ENCODE measurements at places on chromosomes 2 and 18.

DNA sequence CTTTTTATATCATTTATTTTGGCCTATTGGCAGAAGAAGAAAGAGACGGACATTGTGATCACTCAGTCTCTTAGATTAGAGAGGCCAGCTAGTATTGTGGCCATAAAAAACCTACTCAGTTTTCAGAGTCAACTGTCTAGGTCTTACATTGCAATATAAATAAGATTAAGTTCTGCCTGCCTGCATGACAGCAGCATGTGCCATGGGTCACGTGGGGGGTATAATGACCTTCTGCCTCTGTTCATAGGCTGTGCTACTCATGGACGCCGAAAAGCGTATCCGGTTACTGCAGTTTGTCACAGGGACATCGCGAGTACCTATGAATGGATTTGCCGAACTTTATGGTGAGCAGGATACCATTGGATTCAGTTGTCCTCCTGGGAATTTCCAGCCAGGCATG, 238.5 kb downstream of the ALPK2 start:
- no peak for DNase-seq

DNA sequence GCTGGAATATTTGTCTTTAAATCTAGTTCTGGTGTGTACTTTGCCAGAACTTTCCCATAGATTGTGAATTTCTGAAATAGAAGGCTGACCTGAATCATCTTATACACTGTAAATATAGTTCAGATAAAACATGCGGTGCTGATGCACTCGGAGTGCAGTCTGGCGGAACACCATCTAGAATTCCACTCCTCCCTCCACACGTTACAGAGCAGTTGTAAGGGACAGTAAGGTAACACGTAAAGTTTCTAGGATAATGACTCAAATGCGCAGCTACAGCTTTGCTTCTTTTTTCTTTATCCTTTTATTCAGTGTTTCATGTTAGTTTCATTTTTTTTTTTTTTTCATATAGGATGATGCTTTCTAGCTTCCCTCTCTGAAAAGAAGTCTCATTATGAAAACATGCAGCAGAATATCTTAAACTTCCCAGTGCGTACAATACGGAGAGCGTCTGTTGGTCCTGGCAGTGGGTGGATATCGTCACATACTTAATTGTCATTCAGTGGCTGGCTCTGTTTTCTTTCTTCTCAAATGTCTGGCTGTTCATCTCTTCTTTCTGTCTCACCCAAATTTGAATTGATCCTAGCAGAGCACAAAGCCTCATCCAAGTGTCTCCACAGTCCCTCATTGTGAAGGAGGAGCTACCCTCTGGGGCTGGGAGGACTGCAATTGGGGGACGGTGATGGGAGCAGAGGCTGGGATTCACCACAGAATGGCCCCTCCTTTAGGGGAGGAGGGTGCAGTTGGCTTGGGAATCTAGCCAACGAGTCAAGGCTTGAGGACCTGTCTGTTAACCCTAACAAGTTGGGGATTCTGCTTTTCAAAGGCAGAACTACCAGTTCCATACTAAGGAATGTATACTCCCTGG, 138.8 kb downstream of the MYT1L start:
- no peak for DNase-seq

DNA sequence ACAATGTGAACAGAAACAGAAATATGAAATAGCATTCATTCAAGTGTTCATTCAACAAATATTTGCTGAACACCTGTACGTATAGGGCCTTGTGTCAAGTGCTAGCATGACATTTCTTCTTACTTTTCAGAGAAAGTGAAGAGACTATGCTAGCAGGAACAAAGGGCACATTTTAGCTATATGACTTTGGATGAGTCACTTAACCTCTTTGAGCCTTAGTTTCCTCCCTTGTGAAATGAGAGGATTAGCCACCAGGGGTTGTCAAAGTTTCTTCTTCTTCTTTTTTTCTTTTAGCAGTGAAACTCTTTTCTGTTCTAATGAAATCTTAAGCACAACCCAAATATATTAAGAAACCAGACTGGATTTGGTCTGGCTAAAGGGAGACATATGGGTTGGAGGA, 53.1 kb downstream of the FIGN start:
- no peak for DNase-seq

- DNase-seq = no peak
Observed at GRCh38 chr2:240931319-240931949, 25.3 kb downstream of the CROCC2 start.
